ENCODE measurements at places on chromosomes 6 and 20.

DNA sequence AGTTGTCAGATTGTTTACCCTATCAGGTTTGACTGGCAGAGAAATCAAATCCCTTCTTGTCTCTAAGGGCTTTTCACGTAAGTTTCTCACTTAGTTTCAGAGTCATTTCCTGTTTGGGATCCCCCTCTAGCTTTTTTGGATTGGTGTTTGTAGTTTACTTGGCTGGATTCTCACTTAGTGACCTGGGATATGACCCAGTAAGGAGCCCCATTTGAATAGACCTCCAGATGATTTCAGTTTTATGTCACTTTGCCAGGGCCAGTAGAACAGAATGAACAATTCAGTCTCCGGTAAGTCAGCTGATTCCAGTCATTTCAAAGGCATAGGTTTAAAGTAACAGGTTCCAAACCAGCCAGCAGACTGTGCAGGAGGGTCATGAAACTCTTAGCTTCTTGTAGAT is 8.2 kb downstream of the FAM135A start:
- no peak for DNase-seq

GRCh38 chr6:96991618-96992342 is 67.3 kb downstream of the KLHL32 start:
- no peak for DNase-seq

GRCh38 chr20:38196592-38196991 is 31.5 kb upstream of the TGM2 start:
- DNase-seq = no peak

DNA sequence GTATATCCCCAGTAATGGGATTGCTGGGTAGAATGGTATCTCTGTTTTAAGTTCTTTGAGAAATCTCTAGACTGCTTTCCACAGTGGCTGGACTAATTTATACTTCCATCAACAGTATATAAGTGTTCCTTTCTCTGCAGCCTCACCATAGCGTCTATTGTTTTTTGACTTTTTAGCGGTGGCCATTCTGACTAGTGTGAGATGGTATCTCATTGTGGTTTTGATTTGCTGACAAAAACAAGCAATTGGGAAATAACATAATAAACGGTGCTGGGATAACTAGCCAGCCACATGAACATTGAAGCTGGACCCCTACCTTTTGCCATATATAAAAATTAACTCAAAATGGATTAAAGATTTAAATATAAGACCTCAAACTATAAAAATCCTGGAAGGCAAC is 14.2 kb downstream of the OR2A4 start:
- DNase-seq = no peak

GRCh38 chr6:138013959-138014358 is 93.3 kb downstream of the PERP start:
- DNase-seq = no peak

- DNase-seq = no peak
These were observed 402.2 kb upstream of the HTR1E start for GRCh38 chr6:86535100-86535499.

DNA sequence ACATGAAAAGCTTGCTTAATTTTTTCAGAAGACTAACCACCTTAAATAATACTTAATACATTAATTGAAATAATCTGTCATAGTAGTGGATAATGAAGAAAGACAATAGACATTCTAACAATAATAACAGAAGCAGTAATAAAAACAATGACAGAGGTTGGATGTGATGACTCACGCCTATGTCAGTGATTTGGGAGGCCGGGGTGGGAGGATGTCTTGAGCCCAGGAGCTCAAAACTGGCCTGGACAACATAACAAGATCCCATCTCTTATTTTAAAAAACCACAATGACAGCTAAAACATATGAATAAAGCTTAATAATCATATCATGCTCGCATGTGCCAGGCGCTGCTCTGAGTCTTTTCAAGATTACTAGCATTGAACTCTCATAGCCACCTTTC is 105.5 kb downstream of the IPCEF1 start:
- DNase-seq = no peak

- DNase-seq = no peak
These were observed 30.4 kb downstream of the RALY start for GRCh38 chr20:34023937-34024722.

DNA sequence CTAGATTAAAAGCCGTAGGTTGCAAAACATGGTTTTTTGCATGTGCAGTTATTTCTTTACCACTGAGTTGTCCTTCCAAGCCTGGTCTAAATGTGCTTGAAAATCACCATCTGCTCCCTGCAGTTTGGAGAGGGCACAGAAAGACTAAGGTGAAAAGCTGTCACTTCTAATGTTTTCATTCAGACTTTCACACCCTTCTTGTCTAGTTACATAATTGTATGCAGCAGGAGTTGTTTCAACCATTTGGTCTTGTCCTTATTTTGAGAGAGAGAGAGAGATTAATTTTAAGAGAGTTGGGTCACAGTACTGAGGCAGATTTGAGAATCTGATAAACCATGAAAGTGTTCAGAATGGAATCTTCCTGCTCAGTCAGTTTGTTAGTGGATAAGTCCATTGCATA is 82.5 kb downstream of the ARID1B start:
- DNase-seq = no peak

- no peak for DNase-seq
These were observed 166.1 kb upstream of the FOXQ1 start for GRCh38 chr6:1145768-1146218.

DNA sequence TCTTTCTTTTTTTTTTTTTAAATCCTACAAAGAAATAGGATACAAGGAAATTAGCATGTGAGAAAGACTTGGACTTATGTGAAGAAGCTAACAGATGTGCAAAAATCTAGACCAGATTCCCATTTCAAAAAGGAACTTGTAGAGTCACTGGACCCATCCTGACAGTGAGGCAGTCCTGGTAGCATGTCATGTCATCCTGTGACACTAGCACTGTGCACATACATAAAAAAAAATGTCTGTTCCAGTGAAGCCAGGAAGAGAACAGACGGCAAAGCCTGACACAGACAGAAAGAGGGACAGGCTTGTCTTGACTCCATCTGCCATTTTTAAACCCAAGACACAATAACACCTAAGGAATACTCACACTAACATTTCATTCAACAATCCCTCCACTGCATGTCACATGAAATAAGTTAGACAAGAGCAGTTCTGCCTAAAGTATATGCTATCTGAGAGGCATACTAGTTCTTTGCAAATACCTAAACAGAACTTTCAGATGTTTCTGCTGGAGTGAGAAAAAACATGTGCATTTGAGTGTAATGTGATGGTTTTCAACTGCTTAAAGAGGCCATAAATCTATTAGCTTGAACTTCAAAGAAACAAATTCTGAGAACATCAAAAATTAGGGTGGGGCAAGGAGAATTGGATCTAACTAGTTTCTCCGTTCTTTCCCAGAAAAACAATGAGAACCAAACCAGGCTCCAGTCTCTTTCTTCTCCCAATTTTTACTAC is 159.6 kb downstream of the BACH2 start:
- no peak for DNase-seq

- no peak for DNase-seq
These were observed 182.5 kb upstream of the JARID2 start for GRCh38 chr6:15063253-15063853.

DNA sequence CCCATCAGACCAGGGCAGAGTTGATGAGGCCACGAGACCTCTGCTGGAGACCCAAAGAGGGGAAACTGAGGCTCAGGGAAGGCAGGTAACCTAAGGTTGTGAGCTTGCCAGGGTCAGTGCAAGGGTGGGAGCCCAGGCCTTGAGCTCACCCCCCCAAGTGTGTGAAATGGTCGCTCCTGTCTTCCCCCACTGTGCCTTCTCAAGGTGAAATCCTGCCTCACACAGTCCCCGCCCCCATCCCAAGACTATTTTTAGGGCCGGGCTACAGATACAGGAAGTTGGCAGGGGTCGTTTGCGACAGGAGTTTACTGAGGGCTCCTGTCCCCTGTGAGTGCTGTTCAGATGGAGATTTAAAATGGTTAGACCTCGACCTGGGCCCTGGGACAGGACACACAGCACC is 18.7 kb upstream of the GATA5 start:
- no peak for DNase-seq

DNA sequence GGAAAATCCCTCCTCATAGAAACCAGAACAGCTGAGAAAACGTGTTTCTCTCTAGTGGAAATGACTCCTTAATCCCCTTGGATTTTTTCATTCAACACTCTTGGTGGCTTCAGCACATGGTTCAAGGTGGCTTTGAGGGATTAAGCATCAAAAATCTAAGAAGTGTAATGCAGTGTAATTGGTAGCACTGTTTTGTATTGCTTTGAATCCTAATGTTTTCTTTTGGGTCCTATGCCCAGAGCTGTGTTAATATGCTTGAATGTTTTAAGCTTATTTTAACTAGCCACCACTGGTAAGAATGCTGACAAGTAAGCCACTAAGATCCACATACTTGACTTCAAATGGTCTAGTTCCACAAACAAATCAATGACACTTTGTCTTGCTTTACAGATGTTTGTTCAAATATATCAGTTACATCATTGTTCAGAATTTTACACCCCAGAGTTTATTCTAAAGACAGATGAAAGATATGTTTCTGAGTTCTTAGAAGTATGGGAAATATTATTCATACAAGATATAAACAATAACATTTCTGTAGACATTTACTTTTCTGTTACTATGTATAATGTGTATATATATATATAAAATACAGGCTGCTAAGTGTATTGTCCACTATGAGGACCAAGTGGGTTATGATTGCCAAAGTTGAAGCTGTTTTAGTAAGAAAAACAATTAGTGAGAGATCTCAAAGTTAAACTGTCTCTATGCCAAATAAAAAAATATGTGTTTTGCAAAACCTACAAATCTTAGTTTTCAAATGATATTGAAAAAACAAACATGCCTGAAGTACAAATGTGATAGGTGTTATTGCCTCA is 220.8 kb downstream of the OGFRL1 start:
- DNase-seq = no peak

GRCh38 chr6:14921878-14922671 is 323.8 kb upstream of the JARID2 start:
- DNase-seq = no peak

DNA sequence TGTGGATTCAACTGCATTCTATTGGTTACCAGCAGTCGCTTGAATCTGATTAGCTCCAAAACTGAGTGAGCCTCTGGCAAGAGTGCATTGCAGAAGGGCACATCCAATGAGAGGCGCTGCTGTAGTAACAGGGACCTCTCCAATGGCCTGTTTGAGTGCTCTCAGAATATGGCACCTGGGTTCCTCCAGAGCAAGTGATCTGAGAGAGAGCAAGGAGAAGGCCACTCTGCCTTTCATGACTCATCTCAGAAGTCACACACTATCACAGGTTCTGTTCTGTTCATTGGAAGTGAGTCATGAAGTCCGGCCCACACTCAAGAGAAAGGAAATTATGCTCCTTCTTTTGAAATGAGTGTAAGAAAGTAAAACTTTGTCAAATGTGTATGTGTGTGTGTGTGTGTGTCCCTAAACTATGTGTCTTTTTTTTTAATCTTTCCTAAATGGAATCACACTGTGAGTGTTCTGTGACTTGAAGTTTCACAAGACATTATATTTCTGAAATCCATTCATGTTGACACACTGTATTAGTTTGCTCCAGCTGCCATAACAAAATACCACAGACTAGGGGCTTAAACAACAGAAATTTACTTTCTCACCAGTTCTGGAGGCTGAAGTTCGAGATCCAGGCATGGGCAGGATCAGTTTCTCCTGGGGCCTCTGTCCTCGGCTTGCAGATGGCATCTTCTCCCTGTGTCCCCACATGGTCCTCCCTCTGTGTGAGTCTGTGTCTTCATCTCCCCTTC is 138.3 kb upstream of the CDYL start:
- DNase-seq = peak; percentile 1

GRCh38 chr20:12970372-12970821 is 38.4 kb upstream of the SPTLC3 start:
- DNase-seq = no peak

DNA sequence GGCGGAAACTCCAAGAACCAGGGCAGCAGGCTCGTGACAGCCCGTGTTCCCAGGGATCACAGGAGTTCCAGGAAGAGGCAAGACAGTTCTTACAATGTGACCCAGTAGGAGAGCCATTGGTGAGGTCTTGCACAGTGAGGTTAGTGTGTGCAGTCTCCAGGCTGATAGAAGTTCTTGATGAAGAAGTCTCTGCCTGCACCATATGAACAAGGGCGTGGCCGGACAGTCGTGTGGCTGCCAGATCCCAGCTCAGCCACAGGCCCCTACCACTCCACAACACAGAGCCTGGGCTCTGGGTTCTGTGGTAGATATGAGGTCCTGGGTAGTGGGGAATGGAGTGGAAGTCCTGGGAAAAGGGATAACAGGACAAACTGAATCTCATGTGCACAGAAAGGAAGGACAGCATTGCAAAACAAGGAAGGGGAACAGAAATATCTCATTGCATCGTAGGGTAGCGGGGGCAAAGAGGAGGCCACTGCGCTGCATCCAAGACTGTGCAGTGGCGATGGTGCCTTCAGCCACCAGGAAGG is 65.2 kb downstream of the STX11 start:
- no peak for DNase-seq

GRCh38 chr6:99745651-99746050 is 139.0 kb downstream of the PRDM13 start:
- DNase-seq = no peak

GRCh38 chr6:154514481-154514880 is 4.0 kb upstream of the CNKSR3 start:
- DNase-seq = no peak

DNA sequence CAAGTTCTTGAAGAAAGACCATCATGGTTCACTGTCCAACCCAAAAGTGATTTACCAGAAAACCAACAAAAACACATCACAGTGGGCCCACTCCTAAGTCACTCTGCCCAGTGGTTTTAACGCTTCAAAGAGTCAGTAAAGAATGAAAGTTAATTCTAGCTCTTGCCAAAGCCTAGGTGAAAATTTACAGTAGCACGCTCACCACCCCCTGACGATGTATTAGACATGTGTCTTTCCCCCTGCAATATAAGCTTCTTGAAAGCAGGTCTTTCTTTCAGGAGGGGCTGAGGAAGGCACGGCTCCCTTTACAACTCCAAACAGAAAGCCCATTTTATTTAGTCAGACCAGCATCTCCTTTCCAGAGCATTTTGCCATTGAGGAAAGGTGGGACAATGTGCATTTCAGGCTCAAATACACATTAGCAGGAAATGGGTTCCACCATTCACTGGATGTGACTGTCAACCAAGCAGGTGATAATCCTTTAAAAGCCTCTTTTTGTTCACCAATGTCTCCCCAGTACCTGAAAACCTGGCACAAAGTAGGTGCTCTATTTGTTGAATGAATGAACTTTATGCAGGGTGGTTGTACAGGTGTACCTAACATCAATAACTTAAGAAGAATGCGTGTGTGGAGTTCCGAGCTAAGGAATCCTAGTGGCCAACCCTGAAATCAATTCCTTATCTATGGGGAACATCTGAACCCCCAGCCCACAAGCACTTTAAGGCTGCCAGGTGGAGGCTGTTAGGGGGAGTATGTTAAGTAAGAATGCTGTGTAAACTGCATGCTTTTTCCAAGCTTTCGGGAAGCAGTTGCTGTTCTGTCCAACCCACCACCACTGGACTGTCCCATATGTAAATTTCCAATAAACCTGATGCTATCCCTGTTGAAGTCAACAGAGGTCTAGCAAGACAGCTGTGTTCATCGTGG is 11.4 kb downstream of the EZR start:
- DNase-seq = no peak

- no peak for DNase-seq
These were observed 167.1 kb upstream of the MMS22L start for GRCh38 chr6:97450087-97450486.
